ENCODE measurements at places on chromosomes 7 and 10.

DNA sequence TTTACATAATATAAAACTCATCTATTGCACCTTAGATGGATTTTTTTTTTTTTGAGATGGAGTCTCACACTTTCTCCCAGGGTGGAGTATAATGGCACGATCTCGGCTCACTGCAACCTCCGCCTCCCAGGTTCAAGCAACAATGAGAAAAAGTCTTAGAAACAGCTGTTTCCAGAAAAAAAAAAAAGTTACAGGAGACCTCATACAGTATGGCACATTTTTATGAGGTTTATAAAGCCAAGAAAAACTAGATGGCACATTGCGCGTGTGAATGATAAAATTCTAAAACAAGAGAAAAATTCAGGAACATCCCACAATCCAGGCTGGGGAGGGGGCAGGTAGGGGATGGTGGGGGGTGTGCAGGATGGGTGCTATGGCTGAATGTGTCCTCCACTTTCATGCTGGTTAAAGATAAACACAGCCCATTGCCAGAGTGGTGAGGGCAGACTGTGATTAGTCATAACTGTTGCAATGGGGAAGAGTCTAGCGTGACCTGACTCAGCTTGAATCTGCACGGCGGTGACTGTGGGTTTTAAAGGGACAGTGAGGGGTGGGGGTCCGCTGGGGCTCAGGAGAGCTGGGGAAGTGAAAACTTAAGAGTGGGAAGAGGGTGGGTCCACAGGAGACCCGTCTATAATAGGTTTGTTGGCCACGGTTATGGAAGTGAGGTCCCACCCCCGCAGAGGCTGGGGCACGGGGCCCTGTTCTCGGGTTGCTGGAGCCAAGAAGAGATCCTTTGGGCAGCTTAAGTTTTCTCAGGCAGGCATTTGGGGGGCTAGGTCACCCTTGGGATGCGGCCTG is 11.9 kb upstream of the LRRC27 start:
- peak; percentile 92 for DNase-seq

- DNase-seq: no peak
These were observed 145.2 kb downstream of the PKD1L1 start for GRCh38 chr7:47803025-47803424.

- DNase-seq: no peak
These were observed 4.6 kb downstream of the AGMO start for GRCh38 chr7:15557186-15557585.

GRCh38 chr7:42495256-42495655 is 258.2 kb upstream of the GLI3 start:
- DNase-seq: no peak

GRCh38 chr10:83459124-83459523 is 680.2 kb upstream of the GHITM start:
- DNase-seq: no peak

GRCh38 chr10:35208949-35209613 is 82.4 kb downstream of the CREM start:
- no peak for DNase-seq

- no peak for DNase-seq
These were observed 7.6 kb upstream of the TMEM236 start for GRCh38 chr10:17744341-17744861.

GRCh38 chr10:60123172-60123571 is 216.8 kb upstream of the CCDC6 start:
- peak; percentile 76 for DNase-seq

- DNase-seq: peak; percentile 87
These were observed 159.1 kb downstream of the ARHGAP12 start for GRCh38 chr10:31769564-31769963.

DNA sequence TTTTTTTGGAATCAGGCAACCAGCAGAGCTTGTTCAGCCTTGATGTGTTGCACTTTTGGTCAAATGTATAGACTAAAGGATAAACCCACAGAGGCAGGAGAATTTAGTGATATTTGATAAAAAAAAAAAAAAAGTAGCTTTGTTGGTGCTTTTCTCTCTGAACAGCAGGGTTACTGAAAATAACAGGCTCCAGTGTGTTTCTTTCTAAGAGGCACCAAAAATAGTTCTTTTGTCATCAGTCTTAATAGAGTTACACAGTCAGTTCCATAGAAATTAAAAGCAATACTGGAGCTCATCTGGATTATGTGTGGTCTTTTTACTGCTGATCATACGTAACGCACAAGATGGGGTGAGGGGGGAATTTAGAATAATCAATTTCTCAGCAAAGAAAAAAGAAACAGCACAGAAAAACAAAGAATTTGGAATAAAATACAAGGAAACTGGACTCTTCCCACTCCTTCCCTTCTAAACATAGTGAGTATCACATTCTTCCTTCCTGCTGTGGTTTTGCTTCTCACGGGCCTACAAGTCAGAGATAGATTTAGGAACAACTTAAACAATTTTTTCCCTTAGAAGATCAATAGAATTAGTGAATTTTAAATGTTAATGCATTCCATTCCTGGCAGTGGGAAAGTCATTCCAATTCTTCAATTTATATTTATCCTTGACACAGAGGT is 178.8 kb upstream of the AKR1E2 start:
- peak; percentile 41 for DNase-seq

GRCh38 chr7:128735436-128735835 is 3.7 kb upstream of the CALU start:
- DNase-seq: no peak

DNA sequence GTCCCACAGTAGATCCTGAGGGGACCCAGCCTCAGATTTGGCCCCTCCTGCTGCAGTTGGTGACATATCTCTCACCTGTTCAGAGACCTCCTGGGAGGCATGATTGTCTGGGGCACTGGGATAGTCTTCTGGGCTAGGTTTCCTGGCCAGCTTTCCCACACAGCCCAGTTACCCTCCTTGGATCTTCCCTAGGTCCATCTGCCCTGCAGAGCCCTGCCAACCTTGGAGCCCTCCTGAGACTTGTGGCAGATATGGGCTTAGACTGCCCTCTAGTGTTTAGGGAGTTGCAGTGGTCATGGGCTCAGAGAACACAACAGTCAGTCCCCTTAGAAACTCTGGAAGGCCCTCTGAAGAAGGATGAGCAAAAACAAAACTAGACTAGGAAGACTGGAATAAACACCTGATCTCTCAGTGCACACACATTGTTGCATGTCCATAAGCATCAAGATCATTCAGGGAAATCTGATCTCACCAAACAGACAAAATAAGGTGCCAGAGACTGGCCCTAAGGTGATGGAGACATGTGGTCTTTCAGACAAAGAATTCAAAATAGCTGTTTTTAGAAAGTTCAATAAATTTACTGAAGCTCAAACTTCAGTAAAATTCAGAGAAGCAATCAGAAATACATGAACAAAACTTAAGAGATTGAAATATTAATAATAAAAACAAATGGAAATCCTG is 324.6 kb downstream of the ATRNL1 start:
- peak; percentile 37 for DNase-seq

DNA sequence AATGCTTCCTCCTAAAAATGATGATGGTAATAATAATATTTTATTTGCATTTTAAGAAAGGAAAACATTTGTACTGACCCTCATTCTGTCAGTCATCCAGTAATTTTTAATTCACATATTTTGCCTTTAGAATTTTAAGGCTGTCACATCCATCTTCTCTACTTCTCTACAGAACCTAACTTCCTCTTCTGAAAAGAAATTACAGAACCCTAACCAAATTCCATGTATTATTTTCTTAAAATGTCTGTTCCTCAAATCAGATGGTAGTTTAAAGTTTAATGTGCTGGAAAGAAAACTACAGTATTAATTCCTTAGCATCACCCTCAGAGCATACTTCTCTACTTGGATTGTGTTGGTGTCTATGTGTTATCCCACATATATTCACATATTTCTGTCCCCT is 9.0 kb downstream of the PIK3CG start:
- no peak for DNase-seq

DNA sequence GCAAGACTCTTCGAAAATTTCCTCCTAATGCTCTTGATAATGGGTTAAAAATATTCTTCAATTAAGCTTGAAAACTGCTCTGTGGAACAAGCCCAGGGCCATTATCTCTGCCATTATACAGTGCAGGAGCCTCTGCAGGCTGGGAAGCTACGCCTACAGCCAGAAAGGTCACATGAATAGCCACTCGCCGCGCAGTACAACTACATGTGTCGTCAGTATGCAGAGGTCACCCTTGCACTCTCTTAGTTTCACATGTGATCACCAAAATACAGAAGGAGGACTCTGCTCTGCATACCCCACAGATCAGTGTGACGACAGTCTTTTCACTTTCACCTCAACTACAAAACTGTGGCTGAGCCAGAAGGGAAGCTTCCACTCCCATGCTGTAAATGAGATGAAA is 141.8 kb upstream of the C1QL3 start:
- no peak for DNase-seq

GRCh38 chr10:94287336-94287735 is 75.4 kb downstream of the NOC3L start:
- no peak for DNase-seq

GRCh38 chr10:17617031-17617911 is at the start of gene HACD1:
Gene HACD1 (minus strand): TSS chr10:17617374. CDS start chr10:17617339, 35 bp downstream.
- peak; percentile 75 for DNase-seq

DNA sequence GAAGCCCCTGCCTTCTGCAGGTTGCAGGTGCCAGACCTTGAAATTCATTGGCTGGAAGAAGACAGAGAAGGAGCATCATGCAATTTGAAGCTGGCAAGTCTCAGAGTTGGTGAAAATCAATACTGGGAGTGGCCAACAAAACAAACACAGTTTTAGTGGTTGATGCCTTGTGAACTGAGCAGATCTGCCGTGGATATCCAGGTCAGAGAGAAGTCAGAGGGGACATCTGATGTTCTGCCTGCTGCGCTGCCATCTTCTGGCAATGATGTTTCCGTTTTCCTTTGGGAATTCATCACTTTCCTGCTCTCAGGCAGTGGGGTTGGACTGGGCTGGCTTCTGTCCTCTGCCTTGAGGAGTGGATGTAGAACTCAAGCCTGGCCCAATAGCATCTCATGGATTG is 132.0 kb downstream of the RPS24 start:
- DNase-seq: no peak

DNA sequence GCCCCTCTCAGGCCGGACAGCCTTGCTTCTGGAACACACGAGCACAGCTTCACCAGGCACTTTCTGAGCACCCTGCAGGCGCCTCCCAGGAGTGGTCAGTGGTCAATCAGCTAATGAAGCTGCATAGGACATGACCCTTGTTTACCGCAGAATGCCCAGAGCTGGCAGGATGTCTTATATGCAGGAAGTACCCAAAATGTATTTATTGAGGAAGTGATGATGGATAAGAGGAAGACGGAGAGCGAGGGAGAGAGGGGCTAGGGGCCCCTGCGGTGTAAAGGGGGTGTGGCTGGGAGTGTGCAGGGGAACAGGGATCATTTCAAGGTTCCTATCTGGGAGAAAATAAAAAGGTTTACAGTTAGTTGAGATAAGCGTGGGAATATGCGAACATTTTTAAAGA is 3.3 kb downstream of the CYP2E1 start:
- DNase-seq: no peak

- no peak for DNase-seq
These were observed 2.3 kb downstream of the MACROH2A2 start for GRCh38 chr10:70054902-70055301.

DNA sequence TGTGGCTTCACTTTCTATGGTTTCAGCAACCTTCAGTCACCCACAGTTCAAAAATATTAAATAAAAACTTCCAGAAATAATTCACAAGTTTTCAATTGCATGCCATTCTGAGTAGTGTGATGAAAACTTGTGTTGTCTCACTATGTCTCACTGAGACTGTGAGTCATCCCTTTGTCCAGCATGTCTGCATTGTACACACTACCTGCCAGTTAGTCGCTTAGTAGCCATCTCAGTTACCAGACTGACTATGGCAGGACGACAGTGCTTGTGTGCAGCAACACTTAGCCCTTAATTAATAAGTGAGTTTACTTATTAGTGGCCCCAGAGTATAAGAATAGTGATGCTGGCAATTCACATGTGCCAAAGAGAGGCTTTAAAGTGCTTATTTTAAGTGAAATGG is 22.5 kb downstream of the CCDC186 start:
- DNase-seq: peak; percentile 92

DNA sequence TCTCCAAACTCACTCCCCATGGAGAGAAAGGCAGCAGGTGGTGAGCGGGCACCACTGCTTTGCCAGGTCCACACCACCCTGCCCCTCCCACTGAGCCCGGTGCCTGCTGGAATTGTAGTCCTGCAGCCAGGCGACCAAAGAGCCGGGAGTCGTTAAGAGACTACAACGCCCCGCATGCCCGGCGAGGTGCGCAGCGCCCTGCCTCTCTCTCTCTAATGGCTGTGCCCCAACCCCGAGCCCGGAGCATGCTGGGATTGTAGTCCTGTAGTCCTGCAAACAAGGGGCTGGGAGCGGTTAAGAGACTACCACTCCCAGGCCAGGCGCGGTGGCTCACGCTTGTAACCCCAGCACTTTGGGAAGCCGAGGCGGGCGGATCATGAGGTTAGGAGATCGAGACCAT is 8.1 kb upstream of the ZNF727 start:
- DNase-seq: no peak

Data from IMR-90 (cell line).